AG04450 (cell line): ENCODE measurements at places on chromosomes 5 and 9.
A peak's percentile ranks its signal among the peaks of the same experiment; 100 is the strongest.

DNA sequence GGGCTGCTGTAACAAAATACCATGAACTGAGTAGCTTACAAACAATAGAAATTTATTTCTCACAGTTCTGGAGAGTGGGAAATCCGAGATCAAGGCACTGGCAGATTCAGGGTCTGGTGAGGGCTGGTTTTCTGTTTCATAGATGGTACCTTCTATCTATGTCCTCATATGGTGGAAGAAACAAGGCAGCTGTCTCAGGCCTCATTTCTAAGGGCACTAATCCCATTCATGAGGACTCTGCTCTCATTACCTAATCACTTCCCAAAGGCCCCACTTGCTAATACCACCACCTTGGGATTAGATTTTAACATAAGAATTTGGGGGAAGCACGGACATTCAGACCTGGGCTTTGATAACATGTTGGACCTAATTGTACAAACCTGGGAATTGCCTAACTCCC is 13.5 kb downstream of the RFESD start:
- DNase-seq = no peak

DNA sequence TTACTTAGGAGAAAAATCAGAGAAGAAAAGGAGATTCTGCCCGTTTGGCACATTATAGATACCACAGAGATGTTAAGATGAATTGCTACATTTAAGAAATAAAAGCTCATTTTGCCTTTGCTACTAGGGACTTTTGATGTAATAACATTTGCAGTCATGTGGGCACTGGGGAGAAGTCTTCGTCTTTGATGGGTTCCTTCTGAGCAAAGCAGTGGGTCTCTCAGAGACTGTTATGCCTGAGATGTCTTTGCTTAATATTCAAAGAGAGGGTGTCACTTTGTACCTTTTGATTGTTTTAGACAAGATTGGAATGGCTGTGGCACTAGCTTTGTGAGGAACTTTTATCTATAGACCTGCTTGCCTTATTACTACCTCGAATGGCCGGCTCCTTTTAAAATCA is 25.0 kb downstream of the SLC25A25 start:
- no peak for DNase-seq

DNA sequence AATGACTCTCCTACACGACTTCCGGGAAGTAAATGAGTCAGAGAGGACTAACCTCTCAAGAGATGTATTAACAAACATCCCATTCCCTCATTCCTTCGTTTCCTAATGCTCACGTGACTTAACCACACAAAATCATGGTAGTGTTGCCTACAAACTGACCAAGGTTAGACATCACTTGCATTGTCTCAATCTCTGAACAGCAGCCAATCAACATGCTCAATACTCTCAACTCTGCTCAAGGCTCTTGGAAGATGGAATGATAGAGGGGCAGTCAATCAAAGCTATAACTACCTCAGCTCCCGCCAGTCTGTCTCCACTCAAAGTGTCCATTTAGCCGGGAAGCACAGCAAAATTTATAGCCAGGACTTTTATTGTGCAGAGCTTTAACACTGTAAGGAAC is 143.8 kb upstream of the PIK3R1 start:
- DNase-seq = no peak

DNA sequence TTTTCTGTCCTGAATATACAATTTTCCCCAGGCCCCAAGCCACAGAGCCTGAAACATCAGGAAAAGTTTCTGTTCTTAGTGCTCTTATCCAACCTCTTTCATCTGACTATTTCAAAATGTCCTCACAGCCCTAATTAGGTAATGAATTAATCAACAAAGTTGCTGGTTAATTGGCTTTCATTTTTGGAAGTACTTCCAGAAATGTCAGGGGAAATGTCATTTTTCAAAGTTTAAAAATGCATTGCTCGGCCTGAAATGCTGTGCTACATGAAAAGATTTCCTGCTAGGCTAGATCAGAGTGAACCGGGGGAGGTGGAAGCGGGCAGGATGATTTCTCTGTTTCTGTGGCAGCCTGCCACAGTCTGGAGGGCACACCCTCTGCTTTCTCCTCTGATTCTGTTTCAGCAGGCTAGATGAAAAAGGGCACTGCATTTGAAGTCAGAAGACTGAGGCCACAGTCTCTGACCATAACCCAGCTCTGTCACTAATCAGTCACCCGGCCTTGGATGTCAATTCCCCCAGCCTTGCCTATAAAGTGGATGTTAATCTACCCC is 55.9 kb upstream of the BARX1 start:
- no peak for DNase-seq

DNA sequence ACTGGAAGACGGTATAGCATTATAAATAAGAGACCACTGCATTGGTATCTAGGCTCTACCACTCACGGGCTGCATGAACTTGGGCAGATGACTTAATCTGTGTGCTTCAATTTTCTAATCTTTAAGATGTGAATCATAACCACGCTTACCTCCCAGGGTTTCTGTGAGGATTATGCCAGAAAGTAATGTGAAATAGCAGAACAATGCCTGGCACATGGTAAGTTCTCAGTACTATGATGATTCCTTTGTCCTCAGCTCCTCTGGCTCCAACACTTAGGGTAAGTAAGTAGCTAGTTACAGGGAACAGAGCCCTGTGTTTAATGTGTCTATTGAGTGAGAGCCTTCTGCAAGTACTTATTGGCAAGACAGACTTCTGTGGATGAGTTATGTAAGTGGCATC is 31.1 kb downstream of the POU4F3 start:
- DNase-seq = no peak

GRCh38 chr9:101578378-101578777 is 16.4 kb downstream of the PPP3R2 start:
- no peak for DNase-seq

GRCh38 chr9:99822109-99822805 is 572 bp downstream of the NR4A3 start:
- no peak for DNase-seq

- no peak for DNase-seq
Measured at GRCh38 chr5:157069949-157070348, 11.0 kb upstream of the HAVCR1 start.

- DNase-seq = no peak
Measured at GRCh38 chr5:160620401-160620800, 198.7 kb downstream of the PTTG1 start.

GRCh38 chr5:102766295-102767090 is 11.4 kb downstream of the PAM start:
- no peak for DNase-seq

- DNase-seq = no peak
Measured at GRCh38 chr9:109477258-109478050, 20.7 kb downstream of the PTPN3 start.

DNA sequence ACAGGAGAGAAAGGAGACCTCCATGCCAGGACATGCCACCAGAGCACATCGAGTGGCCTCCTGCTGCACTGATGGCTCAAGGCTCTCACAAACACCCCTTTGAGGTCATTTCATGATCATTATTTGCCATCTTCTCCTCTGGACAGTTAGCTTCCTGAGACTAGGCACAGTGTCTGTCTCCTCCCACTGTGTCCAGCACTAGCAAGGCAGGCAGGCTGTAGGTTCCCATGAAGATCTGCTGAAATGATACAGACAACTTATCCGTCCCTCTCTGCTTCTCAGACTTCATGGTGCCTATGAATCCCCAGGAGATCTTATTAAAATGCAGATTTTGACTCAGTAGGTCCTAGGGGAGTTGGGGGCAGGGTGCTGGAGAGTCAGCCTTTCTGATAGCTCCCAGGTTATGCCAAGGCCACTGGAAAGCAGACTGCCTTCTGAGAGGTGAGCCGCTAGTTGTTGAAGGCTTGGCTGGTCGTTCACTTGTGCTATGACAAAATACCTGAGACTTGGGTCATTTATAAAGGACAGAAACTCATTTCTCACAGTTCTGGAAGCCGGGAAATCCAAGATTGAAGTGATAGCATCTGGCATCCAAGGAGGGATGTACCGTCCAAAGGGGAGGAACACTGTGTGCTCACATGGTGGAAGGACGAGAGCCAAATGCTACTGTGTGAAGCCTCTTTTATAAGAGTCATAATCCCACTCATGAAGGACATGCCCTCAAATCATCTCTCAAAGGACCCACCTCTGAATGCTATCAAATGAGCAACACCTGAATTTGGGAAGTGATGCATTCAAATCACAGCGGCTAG is 183.4 kb downstream of the SPOCK1 start:
- no peak for DNase-seq

DNA sequence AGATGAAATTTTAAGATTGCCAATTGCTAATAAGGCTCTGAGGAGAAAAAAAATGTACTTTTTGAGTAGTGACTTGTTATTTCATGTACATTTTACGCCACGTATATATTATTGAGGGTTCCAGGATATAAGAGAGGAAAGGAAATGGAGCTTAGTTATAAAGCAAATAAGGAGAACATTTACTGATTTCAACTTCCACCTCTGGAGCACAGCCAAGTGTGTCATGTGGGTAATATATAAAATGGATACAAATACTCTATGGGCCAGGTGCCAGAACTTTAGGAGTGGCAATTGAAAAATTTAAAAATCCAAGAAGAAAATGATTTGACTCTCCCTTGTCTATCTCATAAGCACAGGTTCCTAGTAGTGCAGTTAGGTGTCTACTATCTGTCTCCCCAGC is 45.0 kb upstream of the VLDLR start:
- no peak for DNase-seq

DNA sequence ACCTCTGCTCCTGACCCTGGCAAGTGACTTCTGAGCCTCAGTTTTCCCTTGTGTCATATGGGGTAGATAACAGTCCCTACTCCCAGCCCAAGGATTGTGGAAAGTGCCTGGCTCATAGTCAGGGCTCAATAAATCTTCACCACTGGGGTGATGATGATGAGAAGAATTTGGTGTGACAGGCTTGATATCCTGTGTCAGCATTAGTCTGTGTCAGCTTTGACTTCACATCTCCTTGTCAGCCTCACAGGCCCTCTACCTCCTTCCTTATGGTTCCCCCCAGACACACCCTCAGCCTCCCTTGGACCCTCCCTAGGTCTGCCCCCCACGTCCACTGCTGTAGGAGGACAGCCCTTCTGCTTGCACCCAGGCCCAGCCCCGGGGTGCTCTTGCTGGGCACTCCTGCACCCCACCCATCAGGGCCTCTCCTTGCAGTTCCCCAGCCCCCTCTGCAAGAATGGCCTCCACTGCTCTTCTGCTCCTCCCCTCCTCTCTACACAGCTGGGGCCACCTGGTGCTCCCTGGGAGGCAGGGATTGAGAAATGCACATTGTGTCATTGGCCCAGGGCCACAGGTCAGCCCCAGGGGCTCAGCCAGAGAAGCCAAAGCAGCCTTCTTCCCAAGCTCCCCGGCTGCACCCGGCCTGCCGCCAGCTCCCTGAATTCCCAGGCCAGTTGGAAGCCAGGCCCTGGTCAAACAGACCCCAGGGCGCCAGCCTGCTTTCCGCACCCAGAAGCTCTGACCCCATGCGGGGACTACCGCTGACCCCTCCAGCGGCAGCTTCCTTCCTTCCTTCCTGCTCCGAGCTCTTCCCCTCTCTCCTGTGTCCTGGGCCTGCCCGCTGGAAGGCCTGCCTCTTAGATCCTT is 7.7 kb downstream of the FGFR4 start:
- DNase-seq = peak; percentile 88

GRCh38 chr5:61229416-61229815 is 67.1 kb upstream of the SMIM15 start:
- no peak for DNase-seq

DNA sequence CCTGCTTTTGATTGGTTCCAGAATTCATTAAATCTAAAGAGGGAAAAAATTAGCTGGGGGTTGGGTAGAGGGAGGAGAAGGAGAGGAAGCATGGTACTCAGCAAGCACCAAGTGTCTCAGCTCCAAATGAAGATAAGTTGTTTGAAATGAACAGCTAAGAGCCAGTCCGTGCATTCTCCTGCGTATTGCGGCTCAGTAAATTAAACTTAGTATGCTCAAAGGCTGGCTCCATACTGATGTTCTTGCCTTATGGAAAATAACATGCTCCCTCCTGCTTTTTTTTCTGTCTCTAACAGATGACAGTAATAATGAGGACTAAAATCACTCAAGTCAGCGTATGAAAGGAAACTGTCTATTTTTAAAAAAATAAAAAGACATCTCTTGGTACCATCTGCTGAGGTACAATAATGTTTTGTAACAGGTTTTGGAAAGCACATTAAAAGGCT is 161.0 kb downstream of the SPATA31D1 start:
- DNase-seq = no peak

- DNase-seq = no peak
Measured at GRCh38 chr9:33820231-33820745, 3.3 kb downstream of the UBE2R2 start.

GRCh38 chr5:120806202-120806601 is 342.1 kb downstream of the PRR16 start:
- no peak for DNase-seq

DNA sequence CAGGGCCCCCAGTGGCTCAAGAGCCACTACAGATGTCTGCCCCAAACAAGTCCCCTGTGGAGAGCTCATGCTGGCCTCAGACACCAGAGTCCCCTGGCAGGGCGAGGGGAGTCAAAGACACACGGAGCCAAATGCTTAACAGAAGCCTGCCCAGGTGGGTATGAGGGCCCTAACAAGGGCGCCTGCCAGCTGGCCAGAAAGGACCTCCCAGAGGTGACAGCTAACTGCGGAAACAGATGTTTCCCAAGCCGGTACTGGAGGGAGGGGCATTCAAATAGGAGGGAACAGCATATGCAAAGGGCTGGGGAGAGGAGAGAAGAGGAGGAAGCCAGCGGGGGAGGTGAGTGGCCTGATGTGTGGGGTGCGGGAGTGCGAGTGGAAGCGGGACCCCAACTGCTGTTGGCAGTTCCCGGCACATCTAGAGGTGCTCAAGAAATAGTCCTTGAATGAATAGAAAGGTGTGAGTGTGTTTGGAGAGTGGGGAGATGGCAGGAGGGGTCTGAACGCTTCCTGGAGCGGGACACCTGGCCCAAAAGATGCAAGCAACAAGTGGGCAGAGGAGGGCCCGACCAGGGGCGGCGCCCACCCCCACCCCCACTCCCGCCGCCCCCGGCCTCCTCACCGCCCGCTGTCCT is 824 bp downstream of the MXD3 start:
- DNase-seq = no peak

GRCh38 chr5:123208668-123209501 is 119.8 kb downstream of the PRDM6 start:
- DNase-seq = no peak

- no peak for DNase-seq
Measured at GRCh38 chr5:149982505-149982904, 17.9 kb downstream of the TIGD6 start.

DNA sequence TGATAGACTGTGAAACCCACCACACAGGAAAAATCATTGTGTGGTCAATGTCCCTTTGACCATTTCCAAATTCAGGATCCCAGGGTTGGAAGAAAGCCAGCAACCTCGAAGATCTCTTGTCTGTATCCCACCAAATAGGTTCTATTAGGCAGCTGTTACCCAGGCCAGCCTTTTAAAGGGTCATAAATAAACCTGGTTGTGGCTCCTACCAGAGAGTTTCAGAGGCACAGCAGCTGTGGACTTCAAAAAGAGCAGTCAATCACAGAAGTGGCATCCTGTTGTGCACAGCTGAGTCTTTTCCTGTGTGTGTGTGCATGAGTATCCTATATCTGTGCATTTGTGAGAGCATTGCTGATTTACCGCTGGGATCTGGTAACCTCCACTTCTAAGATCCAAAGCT is 23.7 kb upstream of the OR2S2 start:
- no peak for DNase-seq
